B cell (primary cell): ENCODE measurements at places on chromosomes 2 and 18. TPM values are rescaled to one million over a fixed set of nuclear protein-coding genes. Genes with fewer than 3 reads are reported as not detected.
A peak's percentile ranks its signal among the peaks of the same experiment; 100 is the strongest.

- H3K36me3 ChIP-seq, result no peaks in the 10 kb centered on the region
- H3K27me3 ChIP-seq, result no peaks in the 10 kb centered on the region
- DNase-seq, result no peak
- no peak overlapping the region for H3K27ac ChIP-seq
- H3K4me1 ChIP-seq, result no peaks in the 10 kb centered on the region
- H3K4me3 ChIP-seq, result no peak overlapping the region
These were observed 235.8 kb downstream of the RBM43 start for GRCh38 chr2:151025816-151026215.

- no peak overlapping the region for H3K27ac ChIP-seq
- no peak overlapping the region for H3K4me3 ChIP-seq
- H3K4me1 ChIP-seq, result peaks cover 48% of the 10 kb centered on the region
- DNase-seq, result no peak
- no peaks in the 10 kb centered on the region for H3K36me3 ChIP-seq
- no peaks in the 10 kb centered on the region for H3K27me3 ChIP-seq
These were observed 55.1 kb downstream of the LIMS1 start for GRCh38 chr2:108589372-108589771.

The TTC39C gene
- total RNA-seq, result 44.3 and 52.9 TPM in 2 replicates

DNA sequence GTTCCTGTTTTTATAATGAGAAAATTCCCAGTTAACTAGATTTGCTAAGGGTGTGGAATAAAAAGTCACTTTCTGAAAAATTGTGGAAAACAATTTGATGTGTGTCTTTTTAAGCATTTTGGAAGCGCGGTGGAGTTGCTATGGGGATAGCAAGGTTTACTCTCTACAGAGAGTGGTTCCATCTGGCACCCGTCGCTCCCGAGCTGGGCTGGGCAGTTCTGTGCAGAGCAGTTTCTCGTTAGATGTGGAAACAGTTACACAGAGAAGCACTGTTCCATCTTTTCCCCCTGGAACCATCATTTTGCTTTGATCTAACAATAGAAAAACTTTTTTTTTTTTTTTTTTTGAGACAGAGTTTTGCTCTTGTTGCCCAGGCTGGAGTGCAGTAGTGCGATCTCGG, 17.4 kb downstream of the LDLRAD4 start:
- no peaks in the 10 kb centered on the region for H3K27me3 ChIP-seq
- no peak overlapping the region for H3K27ac ChIP-seq
- H3K4me3 ChIP-seq, result no peak overlapping the region
- no peaks in the 10 kb centered on the region for H3K36me3 ChIP-seq
- H3K4me1 ChIP-seq, result no peaks in the 10 kb centered on the region
- DNase-seq, result no peak

The PPP3R1 gene
- total RNA-seq, result 55.6 and 64.2 TPM in 2 replicates

DNA sequence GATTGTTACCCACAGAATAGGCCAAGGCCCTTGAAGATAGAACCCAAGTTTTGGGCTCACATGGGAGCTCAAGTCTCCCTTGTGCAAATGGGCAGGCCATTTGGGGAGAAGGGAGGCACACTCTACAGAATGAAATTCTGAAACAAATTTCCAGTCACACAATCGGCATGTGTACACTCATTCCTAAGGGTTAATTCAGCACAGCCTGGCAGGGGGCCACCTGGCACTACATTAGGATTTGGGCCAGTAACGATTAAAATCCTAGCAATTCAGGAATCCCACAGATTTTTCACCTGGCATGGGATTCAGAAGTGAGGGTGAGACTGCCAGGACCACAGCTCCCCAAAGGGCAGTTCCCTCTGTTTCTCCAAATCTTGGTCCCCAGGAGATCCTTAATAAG, 46.4 kb downstream of the BMP10 start:
- H3K27ac ChIP-seq, result peak overlapping the region; percentile 52
- DNase-seq, result no peak
- peaks cover 17% of the 10 kb centered on the region for H3K4me1 ChIP-seq
- H3K27me3 ChIP-seq, result no peaks in the 10 kb centered on the region

DNA sequence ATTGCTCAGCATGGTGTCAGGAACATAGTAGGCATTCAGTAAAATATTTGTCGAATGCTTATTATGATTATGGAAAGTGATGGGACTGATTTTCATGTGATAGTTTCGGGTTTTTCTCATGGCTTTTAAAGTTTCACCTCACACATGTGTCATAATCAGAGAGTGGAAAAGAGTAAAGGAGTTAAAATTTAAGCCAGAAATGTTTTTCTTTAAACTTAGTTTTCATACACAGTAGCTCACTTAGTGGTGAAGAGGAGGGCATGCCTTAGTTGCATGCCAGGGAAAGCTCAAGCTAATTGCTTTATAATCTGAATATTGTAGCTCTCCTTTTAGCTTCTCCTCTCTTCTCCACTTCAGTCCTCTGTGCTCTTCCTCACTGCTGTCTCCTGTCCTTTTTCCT, 38.0 kb downstream of the EHBP1 start:
- no peaks in the 10 kb centered on the region for H3K4me1 ChIP-seq
- H3K27me3 ChIP-seq, result no peaks in the 10 kb centered on the region
- no peaks in the 10 kb centered on the region for H3K36me3 ChIP-seq
- no peak for DNase-seq
- H3K4me3 ChIP-seq, result no peak overlapping the region

- H3K36me3 ChIP-seq, result no peaks in the 10 kb centered on the region
- no peak for DNase-seq
- peak overlapping the region; percentile 94 for H3K4me3 ChIP-seq
- H3K27ac ChIP-seq, result peak overlapping the region; percentile 88
- H3K27me3 ChIP-seq, result no peaks in the 10 kb centered on the region
These were observed 869 bp downstream of the USP40 start for GRCh38 chr2:233565685-233566140.

DNA sequence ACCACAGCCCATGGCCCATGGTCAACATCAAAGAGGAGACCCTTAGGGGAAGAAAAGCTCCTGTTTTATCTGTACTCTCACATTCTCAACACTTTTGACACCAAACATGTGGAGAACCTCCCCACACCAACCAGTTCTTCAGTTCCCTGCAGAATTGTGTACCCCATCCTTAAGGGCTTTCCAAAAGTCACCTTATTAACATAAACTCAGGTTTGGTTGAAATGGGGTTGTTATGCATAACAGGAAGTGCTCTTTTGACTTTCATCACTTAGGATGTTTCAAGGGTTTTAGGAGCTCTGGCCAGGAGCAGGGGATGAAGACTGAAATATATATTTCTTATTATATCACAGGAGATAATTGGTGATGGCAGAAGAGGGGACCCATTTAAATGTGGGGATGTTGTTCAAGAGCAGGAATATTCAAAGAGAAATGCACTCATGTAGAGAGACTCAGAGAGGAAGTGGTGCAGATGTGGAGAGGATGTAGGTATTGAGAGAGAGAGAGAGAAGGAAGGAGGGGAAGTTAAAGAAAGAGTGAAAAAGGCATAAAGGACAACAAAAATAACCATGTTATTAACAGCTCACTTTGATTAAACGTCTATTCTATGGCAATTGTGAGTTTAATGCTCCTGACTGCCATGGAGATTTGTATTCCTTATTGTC, 35.2 kb downstream of the SP140L start:
- peaks cover 73% of the 10 kb centered on the region for H3K36me3 ChIP-seq
- H3K4me3 ChIP-seq, result no peak overlapping the region
- DNase-seq, result peak; percentile 36
- H3K4me1 ChIP-seq, result peaks cover 35% of the 10 kb centered on the region
- H3K27ac ChIP-seq, result peak overlapping the region; percentile 57
- H3K27me3 ChIP-seq, result no peaks in the 10 kb centered on the region

DNA sequence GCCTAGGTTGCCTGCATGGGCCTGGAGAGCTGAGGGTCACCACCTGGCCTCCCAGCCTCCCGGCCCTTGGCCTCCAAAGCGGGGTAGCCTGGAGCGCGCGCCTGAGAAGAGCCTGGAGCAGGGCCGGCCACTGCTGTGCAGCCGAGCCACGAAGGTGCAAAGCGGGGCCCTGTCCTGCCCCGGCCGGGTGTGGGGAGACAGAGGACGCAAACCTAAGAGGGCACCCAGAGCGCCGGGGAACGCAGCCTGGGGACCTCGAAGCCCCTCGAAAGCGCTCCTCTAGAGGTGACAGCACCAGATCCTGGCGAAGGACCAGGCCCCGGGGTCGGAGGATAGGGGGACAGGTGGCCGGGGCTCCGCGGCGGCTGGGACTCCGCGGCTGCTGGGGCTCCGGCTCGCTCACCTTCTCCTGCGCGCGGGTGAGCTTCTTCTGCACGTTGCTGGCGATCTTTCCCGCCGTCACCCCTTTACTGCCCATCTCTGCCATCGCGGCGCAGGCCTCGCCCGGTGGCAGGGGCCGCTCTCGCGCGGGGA, 430 bp downstream of the BIN1 start:
- H3K27ac ChIP-seq, result no peak overlapping the region
- no peaks in the 10 kb centered on the region for H3K36me3 ChIP-seq
- no peaks in the 10 kb centered on the region for H3K27me3 ChIP-seq
- DNase-seq, result no peak
- H3K4me1 ChIP-seq, result peaks cover 21% of the 10 kb centered on the region
- H3K4me3 ChIP-seq, result peak overlapping the region; percentile 75

DNA sequence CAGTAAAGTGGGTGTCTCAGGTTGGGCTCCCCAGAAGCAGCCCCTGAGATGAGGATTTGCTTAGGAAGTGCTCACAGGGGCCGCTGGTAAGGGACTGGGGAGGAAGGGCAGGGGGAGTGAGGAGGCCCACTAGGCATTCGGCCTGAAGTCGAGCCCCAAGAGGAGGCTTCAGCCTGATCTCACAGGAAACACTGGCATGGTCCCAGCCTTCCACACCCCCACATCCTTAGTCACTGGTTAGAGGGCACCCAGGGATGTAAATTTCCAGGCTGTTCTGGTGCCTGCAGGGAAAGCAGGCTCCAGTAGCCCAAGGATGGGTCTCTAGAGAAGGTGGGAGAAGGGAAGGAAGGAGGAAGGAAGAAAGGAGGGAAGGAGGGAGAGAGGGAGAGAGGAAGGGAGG, 22.4 kb upstream of the KCNK3 start:
- DNase-seq, result no peak
- H3K27me3 ChIP-seq, result no peaks in the 10 kb centered on the region
- H3K36me3 ChIP-seq, result no peaks in the 10 kb centered on the region
- H3K4me3 ChIP-seq, result no peak overlapping the region
- H3K27ac ChIP-seq, result no peak overlapping the region

The NDUFV2 gene
- 135 and 137 TPM in 2 replicates for total RNA-seq

GRCh38 chr2:218959761-218960308, 369 bp downstream of the CDK5R2 start:
- no peak for DNase-seq
- H3K4me1 ChIP-seq, result peaks cover 24% of the 10 kb centered on the region
- peak overlapping the region; percentile 21 for H3K4me3 ChIP-seq
- peaks cover 46% of the 10 kb centered on the region for H3K27me3 ChIP-seq

DNA sequence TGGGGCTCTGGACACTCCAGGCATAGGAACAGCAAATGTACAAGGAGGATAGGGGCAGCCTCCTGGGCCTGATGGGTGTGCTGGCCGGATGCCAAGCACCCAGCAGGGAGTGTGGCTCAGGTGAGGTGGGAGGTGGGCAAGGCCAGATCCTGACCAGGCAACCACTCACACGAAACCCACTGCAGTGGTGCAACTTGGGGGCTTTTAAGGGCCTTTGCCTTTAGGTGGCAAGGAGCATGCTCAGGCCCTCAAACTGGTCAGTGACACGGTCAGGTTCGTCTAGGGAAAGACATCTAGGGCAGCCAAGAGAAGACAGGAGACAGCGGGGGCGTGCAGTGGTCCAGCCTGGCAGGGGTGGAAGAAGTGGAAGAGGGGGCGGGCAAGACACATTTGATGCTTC, 18.4 kb upstream of the TEX51 start:
- no peaks in the 10 kb centered on the region for H3K36me3 ChIP-seq
- H3K4me3 ChIP-seq, result no peak overlapping the region
- H3K27ac ChIP-seq, result no peak overlapping the region
- no peak for DNase-seq
- no peaks in the 10 kb centered on the region for H3K27me3 ChIP-seq
- H3K4me1 ChIP-seq, result no peaks in the 10 kb centered on the region

The CCNT2 gene
- total RNA-seq, result 86.7 and 91.0 TPM in 2 replicates

The EPHA4 gene
- total RNA-seq, result 52.5 and 54.9 TPM in 2 replicates

- no peaks in the 10 kb centered on the region for H3K4me1 ChIP-seq
- no peaks in the 10 kb centered on the region for H3K36me3 ChIP-seq
- peaks cover 3% of the 10 kb centered on the region for H3K27me3 ChIP-seq
- H3K4me3 ChIP-seq, result no peak overlapping the region
- H3K27ac ChIP-seq, result no peak overlapping the region
These were observed 72.4 kb upstream of the KIF5C start for GRCh38 chr2:148802448-148803220.

DNA sequence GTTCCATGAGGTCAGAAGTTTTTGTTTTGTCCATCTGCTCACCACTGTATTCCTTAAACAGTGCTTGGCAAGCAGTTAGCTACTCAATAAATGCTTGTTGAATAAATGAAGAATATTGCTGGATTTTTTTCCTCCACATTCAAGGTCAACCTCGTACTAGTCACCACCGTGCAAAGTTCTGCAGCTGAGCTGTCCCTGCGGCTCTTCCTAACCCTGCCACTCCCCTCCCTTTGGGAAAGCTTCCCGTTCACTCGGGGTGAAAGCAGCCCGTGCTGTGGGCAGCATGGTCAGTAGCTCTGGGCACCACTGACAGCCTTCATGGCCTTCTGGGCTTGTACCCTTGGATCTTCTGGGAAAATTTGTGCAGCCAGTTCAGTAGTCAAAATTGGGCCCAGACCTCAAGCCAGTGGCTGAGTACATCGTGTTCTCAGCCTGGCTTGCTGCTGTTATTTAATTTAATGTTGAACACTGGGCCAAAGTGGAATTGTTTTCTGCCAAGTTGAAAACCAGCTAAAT, 469.3 kb upstream of the RAB12 start:
- H3K27ac ChIP-seq, result no peak overlapping the region
- no peaks in the 10 kb centered on the region for H3K36me3 ChIP-seq
- no peak for DNase-seq

- H3K4me3 ChIP-seq, result no peak overlapping the region
- H3K4me1 ChIP-seq, result no peaks in the 10 kb centered on the region
- no peaks in the 10 kb centered on the region for H3K27me3 ChIP-seq
- H3K27ac ChIP-seq, result no peak overlapping the region
- DNase-seq, result no peak
These were observed 96.8 kb upstream of the THUMPD2 start for GRCh38 chr2:39875914-39876267.

DNA sequence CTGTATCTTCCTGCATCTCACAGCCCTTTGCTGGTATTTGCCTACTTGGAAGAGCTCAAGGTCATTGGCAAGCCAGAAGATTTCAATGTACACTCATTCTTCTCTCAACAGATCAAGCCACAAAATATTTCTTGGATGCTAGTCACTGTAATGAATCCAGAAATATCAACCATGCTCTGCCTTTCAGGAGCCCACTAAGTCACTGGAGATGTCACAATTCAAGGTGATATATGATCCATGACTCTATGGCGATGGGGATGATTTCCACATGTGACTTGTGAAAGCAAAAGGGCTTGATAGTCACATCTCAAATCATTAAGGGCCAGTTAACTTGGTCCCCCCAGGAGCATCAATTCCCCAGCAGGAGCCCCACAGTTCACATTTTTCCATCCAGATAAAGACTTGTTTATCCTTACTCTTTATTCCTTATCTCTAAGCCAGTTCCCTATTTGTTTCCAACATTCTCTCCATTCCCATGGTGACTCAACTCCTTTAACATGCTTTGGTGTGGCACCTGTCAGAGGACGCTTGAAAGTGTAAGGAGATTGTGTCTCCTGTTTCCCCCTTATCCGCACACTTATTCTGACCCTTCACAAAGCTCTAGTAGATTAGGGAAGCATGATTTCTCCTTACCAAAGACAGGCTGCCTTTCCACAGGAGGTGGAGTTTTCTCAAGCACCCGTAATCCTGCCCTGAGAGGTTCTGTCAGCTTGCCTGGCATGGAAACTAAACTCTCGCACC, 15.8 kb downstream of the PKDCC start:
- no peaks in the 10 kb centered on the region for H3K4me1 ChIP-seq
- DNase-seq, result no peak
- H3K27me3 ChIP-seq, result peaks cover 7% of the 10 kb centered on the region
- H3K27ac ChIP-seq, result no peak overlapping the region

GRCh38 chr2:23500836-23501235, 115.9 kb downstream of the KLHL29 start:
- no peak overlapping the region for H3K27ac ChIP-seq
- no peaks in the 10 kb centered on the region for H3K36me3 ChIP-seq
- no peak overlapping the region for H3K4me3 ChIP-seq
- DNase-seq, result no peak
- H3K27me3 ChIP-seq, result no peaks in the 10 kb centered on the region
